ENCODE measurements at places on chromosomes 11 and 22.
A peak's percentile ranks its signal among the peaks of the same experiment; 100 is the strongest.

DNA sequence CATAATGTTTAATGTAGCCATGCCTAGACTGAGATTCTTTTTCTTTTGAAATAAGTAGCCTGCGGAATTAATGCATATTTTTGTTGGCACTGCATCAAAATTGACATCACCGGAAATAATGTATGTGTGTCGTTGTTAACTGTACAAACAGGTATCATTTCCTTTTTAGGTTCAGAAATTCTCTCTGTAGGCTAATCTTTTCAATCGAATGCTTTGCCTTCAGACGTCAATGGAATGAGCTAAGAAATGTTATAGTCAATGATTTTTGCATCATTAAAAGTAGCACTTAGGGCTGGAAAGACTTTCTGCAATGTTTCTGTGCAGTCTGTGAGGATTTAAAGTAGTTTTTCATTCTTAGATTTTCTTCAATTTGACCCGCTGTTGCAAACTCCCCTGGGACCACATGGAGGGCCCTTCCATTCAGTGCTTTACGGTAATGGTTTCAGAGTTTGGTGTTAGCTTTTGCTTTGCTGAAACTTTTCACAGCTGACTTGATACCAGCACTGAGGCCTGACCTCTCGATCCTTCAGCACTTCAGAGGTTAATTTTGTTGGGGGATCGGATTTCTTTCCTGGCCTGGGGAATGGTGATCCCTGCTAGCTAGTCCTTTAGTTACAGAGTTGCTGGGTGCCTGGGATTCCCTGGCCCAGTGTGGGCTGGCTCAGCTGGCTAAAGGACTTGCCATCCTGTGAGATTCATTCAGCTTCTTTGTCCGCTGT lies 137.8 kb downstream of the DBX1 start:
- no peak for DNase-seq

GRCh38 chr22:49237703-49238102 lies 590.0 kb downstream of the BRD1 start:
- no peak for DNase-seq

DNA sequence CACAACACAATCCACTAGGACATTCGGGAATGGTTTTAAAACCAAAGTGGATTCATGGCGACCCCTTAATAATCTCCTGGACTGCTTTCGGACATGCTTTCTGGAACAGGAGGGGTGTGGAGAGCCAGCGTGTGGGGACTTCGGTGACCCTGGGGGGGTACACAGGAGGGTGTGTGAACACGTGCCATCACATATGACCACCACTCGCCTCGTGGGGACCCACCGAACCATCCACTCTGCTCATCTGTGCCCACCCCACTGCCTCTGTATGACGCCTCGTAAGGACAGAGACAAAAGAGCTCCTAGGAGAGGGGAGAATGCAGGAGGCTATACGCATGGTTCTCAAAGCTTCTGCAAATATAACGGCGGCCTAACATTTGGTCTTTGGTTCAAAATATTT lies 8.9 kb downstream of the LTO1 start:
- no peak for DNase-seq

DNA sequence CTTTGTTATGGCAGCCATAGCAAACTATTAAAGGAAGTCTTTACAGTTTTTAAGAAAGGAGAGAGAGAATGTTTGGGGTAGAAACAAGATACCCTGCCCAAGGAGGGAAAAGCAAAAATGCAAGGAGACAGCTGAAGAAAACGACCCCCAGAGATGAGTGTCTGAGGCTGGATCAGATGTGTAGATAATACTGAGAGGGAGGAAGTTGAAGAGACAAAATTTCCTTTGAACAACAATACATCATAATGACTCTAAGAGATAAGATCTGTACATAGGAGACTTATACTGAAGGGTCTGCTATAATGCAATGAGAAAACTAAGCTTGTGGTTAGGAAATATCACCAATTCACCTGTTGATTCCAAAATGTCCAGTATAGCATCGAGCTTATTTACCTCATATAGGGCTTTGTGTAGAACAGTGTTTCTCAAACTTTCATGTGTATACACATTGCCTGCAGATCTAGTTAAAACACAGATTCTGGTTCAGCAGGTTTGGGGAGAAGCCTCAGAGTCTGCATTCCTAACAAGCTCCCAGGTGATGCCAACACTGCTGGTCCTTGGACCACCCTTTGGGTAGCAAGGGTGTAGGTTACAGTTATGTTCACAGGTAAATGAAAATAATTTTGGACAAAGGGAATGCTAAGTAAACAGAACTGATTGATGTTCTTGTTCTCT lies 5.8 kb upstream of the CEP295 start:
- DNase-seq, result no peak

DNA sequence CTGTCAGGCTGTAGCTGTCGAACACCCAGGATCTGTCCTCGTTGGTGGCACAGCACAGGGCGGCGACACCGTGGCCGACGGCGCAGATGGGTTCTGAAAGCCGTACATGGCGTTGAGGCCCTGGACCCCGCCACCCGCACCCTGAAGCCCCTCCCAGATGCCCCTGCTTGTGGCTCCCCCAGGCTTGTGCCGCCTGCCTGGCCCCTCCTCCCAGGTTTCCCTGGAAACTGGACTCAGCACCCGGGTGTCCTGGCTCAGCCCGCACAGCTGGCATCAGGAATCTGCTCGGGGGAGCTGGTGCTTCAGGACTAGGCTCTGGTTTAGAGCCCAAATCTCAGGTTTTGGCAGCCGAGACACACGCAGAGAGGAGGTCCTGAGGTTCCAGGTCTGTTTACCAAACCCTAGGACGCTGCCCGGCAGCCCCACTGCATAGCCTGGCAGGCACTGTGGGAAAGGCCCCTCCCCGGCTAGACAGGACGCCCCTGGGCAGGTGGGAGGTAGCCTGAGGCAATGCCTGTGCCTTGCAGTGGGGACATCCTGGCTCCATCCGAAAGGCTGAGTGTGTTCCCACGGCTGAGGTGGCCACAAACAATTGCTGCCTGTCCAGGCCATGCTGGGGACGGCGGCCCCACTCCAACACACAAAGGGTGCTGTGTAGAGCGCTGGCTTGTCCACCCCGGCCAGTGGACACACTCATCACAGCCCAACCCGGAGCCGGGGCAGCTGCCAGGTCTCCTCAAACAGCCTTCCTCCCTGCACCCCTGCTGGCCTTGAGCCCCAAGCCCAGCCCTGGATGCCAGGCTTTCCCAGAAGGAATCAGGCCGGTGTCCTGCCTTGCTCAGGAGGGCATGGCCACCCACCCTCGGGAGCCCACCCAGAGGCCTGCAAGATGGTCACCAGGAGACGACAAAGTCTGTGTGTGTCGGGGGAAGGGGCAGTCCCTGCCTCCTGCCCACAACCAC lies 4.6 kb downstream of the GATD1 start:
- DNase-seq, result no peak

DNA sequence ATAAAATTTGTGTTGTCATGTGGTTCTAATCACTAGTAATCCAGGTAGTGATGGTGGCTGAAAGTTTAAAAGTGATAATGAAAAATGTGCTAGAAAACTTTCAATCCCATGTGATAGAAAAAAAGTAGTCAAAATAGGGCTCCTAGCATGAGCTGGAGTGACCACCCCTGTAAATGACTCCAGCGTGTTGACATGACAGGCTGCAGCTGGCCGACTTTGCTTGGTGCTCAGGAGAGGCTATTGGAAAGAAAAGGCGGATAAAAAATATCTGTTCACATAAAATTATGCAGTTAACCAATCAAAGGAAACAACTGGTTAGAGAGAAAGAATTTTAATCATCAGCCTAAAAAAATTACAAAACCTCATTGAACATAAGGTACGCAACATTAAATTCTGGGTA lies 16.9 kb upstream of the MTCH2 start:
- no peak for DNase-seq

GRCh38 chr11:65589444-65590239 lies 6.0 kb downstream of the KCNK7 start:
- no peak for DNase-seq

DNA sequence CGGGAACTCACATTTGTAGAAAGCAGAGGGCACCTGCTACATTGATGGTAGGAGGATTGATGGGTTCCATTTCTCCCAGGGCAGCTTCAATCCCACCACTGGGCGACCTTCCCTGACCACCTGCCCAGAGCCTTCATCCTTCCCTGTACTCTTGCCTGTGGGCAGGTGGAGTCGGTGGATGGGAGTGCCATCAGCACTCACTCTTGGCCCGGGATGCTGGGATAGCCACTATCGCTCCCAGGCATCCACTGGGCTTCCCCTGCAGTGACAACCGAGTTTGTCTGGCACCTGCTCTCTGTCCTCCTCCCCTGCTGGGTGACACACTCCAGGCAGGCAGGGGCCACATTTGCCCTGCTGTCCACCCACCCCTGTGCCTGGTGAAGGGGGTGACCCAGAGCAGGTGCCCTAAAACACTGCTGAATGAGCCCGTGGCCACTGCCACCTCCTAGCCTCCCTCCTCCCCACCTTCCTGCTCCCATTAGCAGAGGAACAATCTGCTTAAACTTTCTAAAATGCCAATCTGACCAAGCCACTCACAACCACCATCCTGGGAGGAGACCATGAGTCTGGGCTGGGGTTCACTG lies 604.7 kb downstream of the TBC1D22A start:
- DNase-seq, result no peak

DNA sequence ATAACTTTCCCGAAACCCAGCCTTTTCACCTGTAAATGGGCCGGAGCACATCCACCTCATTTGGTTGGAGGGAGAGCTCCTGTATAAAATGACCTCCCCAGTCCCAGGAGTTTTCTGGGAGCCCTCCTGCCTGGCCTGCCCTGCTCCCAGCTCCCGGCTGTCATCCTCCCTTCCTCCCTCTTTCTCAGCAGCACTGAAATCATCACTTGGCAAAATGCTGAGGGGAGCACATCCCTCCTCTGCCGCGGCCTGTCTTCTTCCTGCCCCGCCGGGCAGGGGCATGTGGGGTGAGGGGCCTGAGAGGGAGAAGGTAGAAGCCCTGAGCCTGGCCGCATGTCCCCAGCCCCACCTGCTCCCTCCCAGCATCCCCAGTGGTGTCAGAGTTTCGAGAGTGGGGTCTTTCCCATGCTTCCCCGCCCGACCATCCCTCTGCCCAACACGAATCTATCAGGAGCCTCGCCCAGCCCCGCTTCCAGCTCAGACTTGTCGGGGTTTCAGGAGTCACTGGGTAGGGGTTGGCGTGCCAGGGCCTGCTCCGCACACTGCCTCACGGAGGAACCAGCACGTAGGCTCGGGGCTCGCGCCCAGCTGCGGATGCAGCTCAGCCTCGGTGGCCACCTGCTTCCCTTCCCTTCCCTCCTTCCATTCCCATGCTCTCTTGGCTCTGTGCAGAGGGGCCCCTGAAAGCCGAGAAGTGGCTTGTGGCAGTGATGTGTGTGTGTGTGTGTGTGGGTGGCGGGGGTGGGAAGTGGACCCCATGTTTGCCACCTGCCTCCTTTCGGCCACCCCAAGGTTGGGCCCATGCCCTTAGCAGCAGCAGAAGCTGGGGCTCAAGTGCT lies 37.1 kb downstream of the NECTIN1 start:
- DNase-seq, result no peak

DNA sequence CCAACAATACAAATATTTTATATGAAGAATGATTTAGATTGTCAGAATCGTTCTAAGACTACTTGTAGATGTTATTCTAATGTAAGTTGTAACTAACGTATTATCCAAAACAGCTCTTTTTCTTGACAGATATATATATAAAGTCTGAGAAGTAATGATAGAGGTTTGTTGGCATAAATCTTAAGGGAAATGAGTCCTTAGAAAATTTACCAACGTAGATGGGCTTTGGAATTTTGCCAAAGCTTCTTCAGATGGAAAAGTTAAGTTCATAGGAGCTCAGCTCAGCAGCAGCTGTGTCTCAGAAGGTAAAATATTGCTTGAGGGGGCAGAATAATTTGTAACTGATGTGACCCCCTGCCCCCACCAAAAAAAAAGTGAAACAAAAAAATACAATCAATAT lies 66.7 kb downstream of the BID start:
- DNase-seq, result no peak

DNA sequence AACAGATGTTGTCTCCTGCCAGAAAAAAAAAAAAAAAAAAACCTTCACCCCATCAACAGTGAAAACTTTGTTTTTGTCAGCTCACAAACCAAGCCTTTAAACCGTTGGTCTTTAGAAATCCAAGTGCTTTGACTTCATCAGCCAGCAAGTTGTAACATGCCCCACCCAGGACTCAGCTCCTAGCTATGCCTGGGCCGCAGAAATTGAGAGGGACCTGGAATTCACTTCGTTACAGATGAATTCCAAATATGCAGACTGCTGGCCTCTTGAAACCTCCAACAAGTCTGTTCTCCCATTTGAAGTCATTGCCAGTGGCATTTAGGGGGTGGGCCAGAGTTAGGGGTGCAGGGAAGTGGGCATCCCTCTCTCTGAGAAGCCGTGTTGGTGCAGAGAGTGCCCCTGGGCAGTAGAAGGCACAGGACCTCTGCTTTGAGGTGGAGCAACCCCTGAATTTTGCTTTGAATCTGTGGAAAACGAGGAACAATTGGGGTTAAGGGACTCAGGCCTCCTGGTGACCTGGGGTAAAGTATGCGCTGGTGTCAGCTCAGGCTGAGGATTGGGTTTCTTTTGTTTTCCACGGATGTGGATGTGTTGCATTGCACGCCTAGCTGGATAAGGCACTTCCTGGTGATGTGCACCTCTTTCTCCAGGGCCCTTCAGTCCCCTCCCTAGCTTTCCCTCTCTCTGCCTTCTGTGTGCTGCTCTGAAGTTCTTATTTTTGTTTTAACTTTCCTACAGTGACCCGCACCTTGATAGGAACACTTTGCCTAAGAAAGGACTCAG lies 109.5 kb downstream of the DBX1 start:
- DNase-seq, result no peak

GRCh38 chr22:50270666-50271394 lies 650 bp upstream of the MAPK11 start:
- peak; percentile 60 for DNase-seq

DNA sequence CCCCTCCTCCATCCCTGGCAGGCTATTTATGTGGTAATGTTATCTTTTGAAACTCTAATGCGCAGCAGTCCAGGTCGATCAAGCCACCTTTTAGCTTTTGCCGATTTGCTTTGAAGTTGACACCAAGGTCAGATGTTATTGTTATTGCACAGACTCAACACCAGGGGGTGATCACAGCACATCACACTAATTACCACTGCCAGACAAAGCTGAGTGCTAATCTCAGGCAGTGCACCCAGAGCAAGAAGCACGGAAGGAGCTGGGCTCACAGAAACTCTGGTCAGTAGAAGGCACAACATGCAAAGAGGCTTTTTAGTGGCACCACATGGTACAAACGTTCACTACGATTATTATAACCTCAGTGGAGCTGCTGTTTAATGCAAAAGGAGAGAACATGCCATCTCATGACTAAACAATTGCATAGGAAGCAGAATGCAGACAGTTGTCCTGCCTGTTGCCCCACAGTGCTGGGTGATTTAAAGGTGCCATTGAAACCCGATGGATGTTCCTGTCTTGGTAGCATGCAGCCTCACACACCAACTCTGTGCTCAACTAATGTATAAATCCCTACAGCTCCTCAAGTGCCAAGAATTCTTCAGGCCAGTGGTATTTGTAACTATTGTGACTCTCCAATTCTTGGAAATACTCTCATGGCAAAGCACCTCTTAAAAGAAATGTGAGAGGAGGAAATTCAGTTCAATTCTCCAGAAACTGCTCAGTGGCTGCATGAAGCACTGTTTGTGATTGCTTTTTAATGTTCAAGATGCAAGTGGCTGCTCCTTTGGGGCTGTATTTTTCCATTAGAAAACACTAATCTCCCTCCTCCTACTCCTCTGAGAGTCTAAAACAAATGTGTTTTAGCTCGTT lies 353.9 kb upstream of the DDI1 start:
- peak; percentile 9 for DNase-seq

Measured in activated T-cell treated with anti-CD3 and anti-CD28 coated beads for 1 hour (primary cell).